ENCODE measurements at places on chromosomes 4 and X.

DNA sequence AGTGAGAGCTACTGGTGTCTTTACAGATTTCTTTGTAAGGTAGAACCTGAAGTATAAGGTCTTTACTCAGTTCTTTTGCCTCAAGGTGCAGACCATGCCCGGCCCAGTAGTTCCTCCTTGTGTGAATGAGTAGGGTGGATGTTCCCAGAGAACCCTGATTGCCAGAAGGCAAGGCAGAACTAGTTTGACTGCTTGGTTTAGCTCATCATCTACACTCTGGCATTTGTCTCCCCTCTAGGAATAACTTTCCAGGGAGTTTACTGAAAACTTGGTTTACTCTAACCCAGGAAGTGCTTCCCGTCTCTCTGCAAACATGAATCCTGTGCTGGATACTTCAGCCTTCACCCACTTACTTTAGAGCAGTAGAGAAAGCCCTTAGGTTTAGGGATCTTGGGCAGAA lies 29.1 kb downstream of the MCUB start:
- DNase-seq: no peak

DNA sequence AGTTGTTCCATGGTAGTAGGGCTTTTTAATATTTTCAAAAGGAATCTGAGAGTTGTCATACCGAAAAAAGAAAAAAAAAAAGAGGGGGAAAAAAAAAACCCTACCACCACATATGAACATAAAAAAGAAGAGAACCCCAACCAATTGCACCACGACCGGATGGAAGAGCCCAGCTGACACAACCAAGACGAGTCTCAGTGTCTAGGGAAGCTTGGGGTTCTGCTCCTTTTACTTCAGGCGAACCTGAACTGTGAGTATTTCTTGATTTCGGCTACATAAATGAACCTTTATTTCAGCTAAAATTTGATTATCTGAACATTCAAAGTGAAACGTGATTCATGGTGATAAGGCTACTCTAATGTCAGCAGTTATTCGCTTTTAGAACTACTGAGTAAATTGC lies at the start of gene GPR34:
Gene GPR34, plus strand, starts transcription at position 139 of the 400 bp plus-strand sequence. CDS start 6,661 bp downstream, outside the sequence.
- DNase-seq: no peak

GRCh38 chrX:20487227-20487626 lies 220.5 kb upstream of the RPS6KA3 start:
- DNase-seq: no peak

- DNase-seq: no peak
Observed at GRCh38 chr4:174111422-174111821, 172.0 kb downstream of the FBXO8 start.

DNA sequence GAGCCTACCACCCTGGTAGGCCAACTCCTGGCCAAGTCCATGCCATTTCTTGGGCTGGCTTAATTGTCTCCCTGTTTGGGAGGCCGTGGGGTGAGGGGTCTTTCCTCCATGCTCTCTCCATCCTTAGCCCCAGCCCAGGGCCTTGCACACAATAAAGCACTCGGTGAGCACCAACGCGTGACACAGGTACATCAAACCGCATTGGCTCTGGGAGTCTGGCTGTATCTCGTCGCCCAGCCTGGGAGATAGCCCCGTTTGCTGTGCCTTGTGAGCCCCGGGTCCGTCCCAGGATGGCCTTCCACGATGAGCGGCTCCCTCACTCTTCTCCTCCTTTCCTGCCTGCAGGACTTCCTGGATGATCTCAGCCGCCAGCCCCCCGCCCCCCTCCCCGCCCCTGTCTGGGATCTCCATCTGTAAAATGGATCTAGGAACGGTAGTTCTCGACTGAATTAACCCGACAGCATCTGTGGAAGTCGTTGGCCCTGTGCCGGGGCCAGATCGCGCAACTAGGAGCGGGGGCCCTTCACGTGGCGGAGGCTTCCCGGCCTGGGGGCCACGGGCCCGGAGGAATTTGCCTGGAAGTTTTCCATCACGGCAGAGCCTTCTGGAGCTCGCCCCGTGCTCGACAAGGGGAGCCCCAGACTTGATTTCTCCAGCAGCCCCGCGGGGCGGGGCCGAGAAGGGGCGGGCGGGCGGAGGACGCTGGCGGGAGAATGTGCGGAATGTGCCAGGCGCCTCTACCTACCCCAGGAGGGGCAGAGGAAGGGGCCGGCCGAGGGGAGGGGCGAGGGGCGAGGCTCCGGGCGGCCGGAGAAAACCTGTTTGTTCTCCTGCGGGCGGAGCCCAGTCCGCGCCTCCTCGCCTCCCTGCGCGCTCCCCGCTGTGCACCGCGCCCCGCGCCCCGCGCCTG lies at the start of gene ZNF185:
Gene ZNF185, plus strand, starts transcription at position 846 of the 910 bp plus-strand sequence. CDS start 16,423 bp downstream, outside the sequence.
- DNase-seq: no peak

DNA sequence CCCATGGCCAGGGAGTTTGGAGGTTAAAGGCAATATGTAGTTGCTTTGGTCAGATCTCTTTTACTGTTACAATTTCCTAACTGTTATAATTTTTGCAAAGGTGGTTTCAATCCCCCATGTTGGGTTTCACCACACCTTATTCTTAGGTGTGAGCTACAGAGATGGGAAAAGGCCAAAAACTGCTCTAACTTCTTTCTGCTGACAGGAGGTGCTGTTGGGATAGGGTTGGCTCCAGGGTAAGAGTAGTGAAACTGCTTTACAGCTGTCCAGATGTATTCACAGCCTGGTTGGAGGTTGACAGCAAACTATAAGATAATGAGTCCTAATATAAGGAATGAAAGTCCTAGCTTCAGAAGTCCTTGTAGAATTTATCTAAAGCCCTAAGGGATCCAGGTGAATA lies 181.3 kb upstream of the TEX13D start:
- DNase-seq: no peak

DNA sequence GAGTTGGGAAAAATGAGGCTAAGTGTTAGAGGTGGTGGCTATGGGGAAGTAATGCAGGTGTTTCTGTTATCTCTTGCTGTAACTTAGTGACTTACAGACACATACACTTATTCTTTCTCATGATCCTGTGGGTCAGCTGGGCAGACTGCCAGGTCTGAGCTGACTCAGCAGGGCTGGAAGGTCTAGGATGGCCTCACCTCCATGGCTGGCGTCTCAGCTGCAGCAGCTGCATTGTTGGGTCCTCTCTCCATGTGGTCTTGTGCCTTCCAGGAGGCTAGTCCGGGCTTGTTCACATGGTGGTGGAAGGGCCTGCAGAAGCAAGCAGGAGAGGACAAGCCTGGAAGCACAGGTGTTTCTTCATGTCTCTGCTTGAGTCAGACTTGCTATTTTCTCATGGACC lies 172.7 kb downstream of the NHS start:
- peak; percentile 21 for DNase-seq

DNA sequence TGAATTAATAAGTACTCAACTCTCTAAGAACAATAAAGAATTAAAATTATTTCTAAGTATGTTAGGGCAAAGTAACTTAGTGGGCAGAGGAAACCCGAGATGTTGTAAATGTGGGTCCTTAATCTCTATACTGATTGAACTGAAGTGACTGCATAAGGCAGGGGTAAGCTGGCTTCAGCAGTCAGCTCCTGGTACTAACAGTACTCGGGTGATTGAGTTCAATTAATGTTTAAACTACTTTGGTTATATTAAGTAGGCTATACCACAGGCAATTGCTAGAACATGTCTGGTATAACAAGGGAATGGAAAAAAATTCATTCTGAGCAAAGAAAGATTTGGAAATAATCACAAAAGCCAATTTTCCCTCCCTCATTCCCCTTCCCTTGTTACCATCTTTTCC lies 90.7 kb downstream of the LNX1 start:
- no peak for DNase-seq
